Stimulated activated naive CD4-positive, alpha-beta T cell treated with Interleukin-2 at 50 U/mL for 16 hours (primary cell): ENCODE measurements at places on chromosomes 6 and 20.

DNA sequence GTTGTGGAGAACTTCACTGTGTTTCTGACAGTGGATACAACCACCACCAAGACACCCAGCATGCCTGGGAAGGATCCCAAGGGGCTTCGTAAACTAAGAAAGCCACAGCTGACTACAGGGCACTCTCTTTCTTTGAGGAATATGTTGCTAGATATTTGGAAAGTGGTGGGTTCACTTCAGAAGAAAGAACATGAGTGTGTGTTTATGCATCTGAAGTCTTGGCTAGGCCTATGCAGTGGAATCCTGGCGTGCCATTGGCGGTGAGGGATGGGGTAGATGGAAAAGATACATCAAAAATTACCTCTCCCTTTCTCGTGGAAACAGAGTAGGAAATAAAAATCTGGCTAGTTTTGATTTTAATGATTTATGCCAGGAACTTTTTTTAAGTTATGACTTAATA, 187.7 kb downstream of the PDE7B start:
- DNase-seq: no peak

DNA sequence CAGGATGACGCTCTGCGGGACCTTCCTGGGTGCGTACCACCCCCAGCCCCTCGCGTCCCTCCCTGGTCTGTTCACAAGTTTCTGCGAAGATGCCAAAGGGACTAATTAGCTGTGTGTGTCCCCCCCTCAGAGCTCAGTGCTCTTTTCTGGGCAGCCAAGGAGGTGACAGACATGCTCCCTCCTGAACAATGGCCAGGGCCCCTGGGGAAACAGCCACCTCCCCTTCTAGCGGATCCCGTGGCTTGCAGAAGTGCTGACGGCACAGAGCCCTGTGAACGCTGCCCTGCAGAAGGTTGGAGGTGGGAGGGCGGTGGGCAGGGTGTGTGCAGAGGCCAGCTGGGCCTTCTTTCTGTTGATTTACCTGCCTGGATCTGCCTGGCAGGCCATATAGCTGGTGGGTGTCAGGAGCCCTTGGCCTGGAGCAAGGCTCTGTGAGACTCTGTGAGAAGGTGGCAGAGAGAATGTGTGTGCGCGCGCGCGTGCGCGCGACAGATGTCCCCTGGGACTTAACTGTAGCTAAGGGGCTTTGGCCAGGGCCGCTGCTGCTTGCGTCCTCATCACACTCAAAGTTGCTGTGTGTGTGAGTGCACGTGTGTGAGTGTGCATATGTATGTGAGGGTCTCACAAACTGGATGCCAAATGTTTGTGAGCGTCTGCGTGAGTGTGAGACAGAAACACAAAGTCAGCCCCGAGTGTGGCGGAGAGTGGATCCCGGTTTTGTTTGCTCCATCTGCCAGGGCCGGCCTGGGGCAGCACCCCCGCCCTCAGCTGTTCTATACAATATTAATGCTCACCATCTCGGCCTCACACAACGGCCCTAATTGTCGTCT, 3.5 kb upstream of the MYT1 start:
- DNase-seq: no peak

DNA sequence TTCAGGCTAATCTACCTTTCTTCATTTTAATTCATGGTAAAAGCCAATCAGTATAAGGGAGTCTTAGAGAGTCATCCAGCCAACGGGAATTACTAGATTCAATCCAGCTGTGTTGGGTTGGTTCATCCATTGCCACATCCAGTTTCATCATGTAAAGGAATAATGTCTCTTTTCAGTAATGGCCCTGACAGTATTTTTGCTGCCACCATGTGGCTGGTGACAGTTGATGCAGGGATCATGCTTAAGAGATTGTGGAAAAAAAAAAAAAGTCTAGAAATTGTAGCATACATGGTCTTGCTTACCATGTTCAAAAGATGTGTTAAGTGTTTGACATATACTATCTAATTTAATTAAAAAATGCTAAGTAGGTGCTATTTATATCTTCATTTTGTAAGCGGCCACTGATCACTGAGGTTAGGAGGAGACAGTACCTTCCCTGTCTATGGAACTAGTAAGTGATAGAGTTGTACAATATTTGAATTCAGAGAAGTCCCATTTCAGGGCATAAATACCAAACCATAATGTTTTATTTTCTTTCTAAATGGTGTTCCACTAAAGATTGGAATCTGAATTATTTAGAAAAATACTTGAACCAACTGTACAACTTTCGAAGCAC, 135.9 kb downstream of the KHDRBS2 start:
- DNase-seq: no peak

GRCh38 chr6:43074847-43075669, 1.1 kb upstream of the PTK7 start:
- no peak for DNase-seq

GRCh38 chr6:33147807-33148666, 44.2 kb downstream of the COL11A2 start:
- DNase-seq: no peak

GRCh38 chr20:62168061-62168460, 14.8 kb upstream of the MTG2 start:
- no peak for DNase-seq
